ENCODE measurements at places on chromosomes 2 and 18.

GRCh38 chr2:23508066-23508390, 123.0 kb downstream of the KLHL29 start:
- no peak for DNase-seq

DNA sequence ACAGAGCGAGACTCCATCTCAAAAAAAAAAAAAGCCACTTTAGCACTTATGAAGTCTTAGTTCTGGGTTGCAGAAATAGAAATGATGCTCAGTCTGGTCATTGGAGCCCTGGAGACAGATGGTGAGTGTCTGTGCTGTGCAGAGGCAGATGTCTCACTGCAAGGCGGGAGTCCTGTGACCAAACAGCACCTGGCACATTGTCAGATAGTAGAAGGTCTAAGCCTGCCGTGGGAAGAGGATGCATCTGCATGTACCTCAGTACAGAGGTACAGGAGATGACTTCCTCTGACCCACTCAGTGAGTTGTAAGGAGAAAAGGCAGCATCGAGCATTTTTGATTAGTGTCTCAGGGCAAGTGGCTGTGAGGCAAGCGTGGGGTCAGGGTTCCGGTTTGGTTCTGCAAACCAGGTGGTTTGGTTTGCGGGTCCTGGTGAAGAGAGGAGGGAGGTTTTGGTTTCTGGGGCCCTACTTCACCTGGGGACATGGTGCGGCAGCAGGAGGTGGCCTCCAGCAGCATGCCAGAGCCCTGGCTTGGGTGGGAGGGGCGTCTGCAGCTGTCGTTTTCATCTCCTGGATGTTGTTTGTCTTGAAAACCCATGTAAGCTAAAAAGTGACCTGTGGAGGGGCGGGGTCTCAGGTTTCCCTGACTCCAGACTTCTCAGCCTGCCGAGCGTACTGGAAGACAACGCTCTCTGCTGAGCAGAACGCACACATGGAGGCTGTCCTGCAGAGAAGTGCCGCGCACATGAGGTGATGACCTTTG, 3.8 kb downstream of the RBFA start:
- no peak for DNase-seq

- no peak for DNase-seq
Observed at GRCh38 chr2:37652199-37652640, 19.2 kb downstream of the CDC42EP3 start.

DNA sequence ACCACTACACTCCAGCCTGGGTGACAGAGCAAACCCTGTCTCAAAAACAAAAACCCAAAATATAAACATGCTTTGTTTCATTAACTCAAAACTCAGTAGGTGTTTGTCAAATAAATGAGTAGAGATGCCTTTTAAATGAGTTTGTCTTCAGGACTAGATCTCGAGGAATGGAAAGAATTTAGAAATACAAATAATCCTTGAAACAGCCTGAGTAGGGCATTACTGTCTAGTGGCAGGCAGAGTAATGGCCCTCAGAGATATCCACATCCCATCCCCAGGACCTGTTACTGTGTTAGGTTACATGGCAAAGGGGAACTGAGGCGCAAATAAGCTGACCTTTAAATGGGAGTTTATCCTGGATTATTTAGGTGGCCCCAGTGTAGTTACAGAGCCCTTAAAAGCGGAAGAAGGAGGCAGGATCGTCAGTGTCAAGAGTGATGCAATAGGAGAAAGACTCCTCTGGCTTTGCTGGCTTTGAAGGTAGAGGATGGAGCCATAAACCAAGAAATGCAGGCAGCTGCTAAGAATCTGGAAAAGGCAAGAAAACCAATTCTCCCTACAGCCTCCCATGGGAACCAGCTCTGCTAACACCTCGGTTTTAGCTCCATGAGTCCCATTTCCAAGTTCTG, 63.0 kb downstream of the CABLES1 start:
- no peak for DNase-seq

- DNase-seq: no peak
Observed at GRCh38 chr2:3449086-3449485, 69.6 kb downstream of the TRAPPC12 start.

All from stimulated activated CD4-positive, alpha-beta T cell treated with anti-CD3 and anti-CD28 coated beads, Interleukin-1b, Interleukin-23, amount 100 ng/mL, for 1 hour (primary cell).